HAP-1 (cell line): ENCODE measurements at places on chromosomes 5 and 9.

GRCh38 chr5:99639905-99640304 lies 711.1 kb upstream of the CHD1 start:
- no peak for DNase-seq

DNA sequence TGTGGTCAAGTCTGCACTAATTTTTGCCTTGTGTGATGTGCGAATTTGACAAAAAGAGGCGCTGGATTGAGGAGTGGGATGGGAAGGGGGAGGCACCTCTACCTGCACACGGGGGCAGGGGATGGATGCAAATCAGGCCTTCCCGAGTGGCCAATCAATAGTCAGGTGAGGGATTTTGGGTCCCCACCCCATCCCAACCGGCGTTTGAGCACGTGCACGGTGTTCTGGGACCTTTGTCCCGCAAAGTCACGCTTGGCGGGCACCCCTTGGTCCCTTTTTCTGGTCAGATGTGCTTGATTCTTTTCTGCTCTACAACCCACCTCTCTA lies 685 bp upstream of the ADAMTS19 start:
- no peak for DNase-seq

DNA sequence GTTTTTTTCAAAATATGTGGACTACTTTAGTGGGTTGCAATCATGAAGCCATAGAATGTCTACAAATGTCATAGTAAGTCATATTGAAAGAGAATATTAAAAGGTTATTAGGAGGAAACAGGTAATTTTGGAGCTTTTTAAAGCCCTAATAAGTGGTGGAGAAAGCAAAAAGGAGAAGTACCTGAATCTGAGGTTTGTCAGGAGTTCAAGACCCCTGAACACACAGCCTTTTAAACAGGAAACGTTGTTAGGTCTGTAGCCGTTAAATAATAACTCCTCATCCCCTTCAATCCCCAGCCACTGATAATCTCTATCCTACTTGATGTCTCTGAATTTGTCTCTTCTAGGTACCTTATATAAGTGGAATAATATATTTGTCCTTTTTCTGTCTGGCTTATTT lies 51.1 kb downstream of the SPEF2 start:
- DNase-seq, result no peak

DNA sequence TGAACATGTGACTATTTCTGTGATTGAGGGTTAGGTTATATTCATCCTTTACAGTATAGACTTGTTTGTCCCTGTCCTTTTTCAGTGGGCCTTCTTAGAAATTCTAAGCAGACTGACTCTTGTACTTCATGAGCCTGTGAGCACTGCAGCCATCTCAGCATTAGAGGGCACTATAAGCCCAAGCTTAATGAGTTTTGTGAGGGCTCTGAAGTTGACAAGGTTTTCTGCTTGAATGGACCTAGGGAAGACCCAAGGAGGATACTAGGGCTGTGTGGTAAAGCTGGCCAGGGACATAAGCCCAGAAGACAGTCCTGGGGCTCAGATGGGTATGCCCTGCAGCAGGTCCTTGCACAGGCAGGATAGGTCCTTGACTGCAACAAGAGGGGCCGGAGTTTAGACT lies 126.5 kb downstream of the MRPS30 start:
- peak; percentile 52 for DNase-seq

DNA sequence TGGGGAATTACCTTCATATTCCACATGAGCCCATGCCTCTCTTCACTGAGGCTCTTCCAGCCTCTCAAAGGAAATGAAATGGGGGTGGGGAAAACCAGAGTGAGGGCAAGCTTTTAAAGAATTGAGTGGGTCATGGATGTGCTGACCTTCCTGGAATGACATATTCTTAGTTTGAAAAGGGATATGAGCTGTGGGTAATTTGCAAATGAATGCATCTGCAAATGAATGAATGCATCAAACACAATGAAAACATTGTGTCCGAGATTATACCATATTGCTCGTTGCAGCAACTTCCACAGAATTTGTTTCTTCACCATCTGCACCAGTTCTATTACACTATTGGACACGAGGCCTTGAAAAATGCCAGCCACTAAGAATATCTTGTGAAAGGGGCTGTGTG lies 198.6 kb upstream of the CDH6 start:
- peak; percentile 79 for DNase-seq

DNA sequence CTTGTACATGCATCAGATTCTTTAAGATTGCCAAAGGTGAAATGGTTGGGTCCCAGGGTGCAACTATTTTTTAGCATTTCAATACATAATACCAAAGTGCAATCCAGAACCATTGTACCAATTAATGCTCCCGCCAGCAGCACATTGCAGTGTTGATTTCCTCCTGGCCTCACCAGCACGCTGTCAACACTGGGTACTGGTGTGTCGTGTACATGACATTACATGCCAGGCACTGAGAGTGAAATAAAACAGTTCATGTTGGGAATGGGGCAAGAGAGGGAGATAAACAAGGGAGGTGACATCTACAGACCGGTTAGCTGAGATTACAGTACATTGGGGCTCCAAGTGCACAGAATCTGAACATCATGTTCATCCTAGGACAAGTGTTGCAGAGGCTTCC lies 37.8 kb downstream of the HMGCS1 start:
- DNase-seq, result no peak

DNA sequence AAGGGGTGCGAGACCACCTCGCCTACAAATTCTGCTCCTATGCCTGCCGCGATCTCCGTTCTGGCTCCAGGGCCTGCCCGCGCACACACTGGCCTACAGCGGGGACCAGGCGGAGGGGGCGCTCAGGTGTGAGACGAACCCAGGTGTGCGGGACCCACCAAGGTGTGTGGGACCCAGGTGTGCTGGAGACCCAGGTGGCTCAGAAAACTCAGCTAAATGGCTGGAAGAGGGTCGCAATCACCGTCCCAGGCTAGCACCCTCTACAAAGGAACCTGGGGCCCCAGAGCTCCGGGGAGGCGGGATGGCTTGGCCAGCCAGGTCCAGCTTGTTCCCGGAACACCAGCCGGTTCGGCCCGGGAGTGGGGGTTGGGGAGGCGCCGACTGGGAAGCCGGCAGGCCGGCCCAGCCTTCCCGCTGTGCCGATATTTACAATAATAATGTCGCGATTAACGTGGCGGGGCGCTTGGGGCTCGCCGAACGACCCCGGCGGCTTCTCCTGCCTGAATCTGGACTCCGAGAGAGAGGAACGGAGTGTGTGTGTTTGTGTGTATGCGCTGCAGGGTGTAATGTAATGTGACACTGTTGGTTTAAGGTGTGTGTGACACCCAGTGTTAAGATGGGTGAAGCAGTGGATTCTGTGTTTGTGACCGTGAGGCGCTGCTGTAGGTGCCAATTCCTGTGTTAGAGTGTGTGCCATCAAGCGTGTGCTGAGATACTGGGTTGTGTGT lies 1.4 kb downstream of the PCDH1 start:
- DNase-seq, result no peak

DNA sequence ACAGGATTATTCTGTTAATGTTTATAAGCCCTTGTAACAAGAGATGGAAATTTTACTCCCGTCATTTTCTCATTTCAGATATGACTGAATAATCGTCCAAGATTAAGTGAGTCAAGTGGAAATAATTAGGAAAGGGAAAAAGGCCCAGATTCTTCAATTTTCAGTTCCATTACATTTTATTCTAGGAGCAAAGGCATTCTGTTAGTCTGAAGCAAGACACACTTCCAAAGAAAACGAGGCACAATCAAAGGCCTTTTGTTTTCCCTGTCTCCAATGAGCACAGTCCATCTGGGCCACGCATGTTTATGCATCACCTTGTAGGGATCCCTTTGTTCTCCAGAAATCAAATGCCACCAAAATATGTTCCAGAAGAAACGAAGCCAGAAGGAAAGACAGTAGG lies 382.9 kb upstream of the RFX3 start:
- no peak for DNase-seq

DNA sequence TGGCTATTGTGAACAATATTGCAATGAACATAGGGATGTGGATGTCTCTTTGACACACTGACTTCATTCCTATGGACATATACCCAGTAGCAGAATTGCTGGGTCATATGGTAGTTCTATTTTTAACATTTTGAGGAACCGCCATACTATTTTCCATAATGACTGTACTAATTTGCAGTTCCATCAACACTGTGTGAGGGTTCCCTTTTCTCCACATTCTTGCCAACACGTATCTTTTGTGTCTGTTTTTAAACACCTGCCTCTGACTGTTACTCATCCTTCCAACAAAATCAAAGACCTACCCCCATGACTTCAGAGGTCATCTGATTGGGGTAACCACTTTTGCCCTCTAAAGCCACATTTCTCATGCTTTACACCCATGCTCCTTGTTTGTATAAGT lies 133.5 kb downstream of the MED27 start:
- DNase-seq, result no peak
